ENCODE measurements at places on chromosomes 3 and 15. TPM values are rescaled to one million over a fixed set of nuclear protein-coding genes. Genes with fewer than 3 reads are reported as not detected.

SLC24A5 gene
- not detected for total RNA-seq

GRCh38 chr3:114447545-114447944, 153.7 kb downstream of the TIGIT start:
- peak overlapping the region; percentile 10 for H3K27ac ChIP-seq
- H3K4me3 ChIP-seq: no peak overlapping the region
- no peak for DNase-seq
- no peaks in the 10 kb centered on the region for H3K27me3 ChIP-seq
- peaks cover 41% of the 10 kb centered on the region for H3K4me1 ChIP-seq
- H3K36me3 ChIP-seq: no peaks in the 10 kb centered on the region

ABI3BP gene
- total RNA-seq: 108 TPM

CDV3 gene
- 166 TPM for total RNA-seq

DNA sequence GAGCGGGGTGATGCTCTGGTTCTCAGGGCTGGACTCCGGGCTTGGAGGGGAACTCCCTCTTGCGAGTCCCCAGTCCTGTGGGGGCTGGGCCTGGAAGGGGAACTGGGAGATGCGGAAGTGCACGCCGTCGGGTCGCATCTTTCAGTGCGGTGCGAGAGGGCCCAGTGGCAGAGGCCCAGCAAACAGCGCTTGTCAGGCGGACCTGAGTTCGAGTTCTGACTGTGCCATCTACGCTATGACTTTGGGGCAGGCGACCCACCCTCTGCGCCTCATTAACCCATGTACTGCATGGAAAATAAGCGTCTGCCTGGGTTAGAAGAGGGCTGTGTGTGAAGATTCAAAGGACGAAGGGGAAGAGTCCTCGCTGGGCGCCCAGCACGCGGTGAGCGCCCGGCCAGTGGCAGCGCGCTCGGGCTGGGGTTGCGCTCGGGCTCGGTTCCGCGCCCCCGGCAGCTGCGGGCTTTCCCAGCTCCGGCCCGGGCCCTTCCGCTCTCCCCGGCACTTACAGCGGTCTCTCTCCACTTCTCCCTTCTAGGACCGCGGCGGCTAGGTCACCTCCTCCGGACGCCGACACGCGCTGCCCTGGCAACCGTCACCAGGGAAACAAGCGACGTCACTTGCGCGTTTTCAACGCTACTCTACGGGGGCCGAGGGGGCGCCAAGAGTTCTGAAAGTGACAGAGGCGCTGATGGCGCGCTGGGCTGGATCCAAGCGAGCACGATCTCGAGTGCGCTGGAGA, at the start of gene CCDC13:
CCDC13 (minus strand) TSS at position 584 of the 739 bp plus-strand sequence. CDS start 14,908 bp downstream, outside the sequence.
- peak within 1 kb of the TSS; percentile 86 for H3K27ac ChIP-seq
- H3K36me3 ChIP-seq: no peaks in the 10 kb centered on the region
- H3K4me3 ChIP-seq: peak within 1 kb of the TSS; percentile 58
- no peaks in the 10 kb centered on the region for H3K27me3 ChIP-seq

DNA sequence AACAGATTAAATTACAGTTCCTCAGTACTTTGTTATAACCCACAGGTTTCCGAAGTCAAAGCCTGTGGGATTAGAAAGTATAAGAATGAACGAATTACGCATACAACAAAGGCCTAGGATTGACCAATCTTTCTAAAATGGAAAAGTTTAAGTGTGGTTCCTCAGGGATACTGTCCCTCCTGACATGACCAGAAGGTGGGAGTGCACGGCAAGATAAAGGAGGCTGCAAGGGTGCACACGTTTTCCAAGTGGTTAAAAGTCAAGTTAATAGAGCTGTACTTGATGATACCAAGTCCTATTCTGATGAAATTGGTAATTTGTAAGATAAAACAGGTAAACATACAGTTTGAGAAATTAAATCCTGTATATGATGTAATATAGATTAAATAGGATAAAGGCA, 96.2 kb downstream of the ALDH1A2 start:
- H3K36me3 ChIP-seq: no peaks in the 10 kb centered on the region
- no peaks in the 10 kb centered on the region for H3K27me3 ChIP-seq
- no peak overlapping the region for H3K27ac ChIP-seq

- no peak for DNase-seq
- no peak overlapping the region for H3K27ac ChIP-seq
- peaks cover 13% of the 10 kb centered on the region for H3K36me3 ChIP-seq
- no peaks in the 10 kb centered on the region for H3K27me3 ChIP-seq
These were observed 1.7 kb downstream of the DTWD1 start for GRCh38 chr15:49622561-49622960.

GPR15 gene
- 1.4 TPM for total RNA-seq

GRCh38 chr15:77550301-77551251, 82.1 kb downstream of the LINGO1 start:
- H3K4me1 ChIP-seq: no peaks in the 10 kb centered on the region
- H3K27ac ChIP-seq: no peak overlapping the region
- no peak for DNase-seq
- no peaks in the 10 kb centered on the region for H3K36me3 ChIP-seq
- no peaks in the 10 kb centered on the region for H3K27me3 ChIP-seq
- H3K4me3 ChIP-seq: no peak overlapping the region

- H3K27ac ChIP-seq: no peak overlapping the region
- H3K27me3 ChIP-seq: no peaks in the 10 kb centered on the region
- peaks cover 49% of the 10 kb centered on the region for H3K36me3 ChIP-seq
- no peak for DNase-seq
These were observed 29.0 kb downstream of the SEC61A1 start for GRCh38 chr3:128081226-128081625.

CKMT1B gene
- 0.89 TPM for total RNA-seq

SUCNR1 gene
- 2.7 TPM for total RNA-seq

DNA sequence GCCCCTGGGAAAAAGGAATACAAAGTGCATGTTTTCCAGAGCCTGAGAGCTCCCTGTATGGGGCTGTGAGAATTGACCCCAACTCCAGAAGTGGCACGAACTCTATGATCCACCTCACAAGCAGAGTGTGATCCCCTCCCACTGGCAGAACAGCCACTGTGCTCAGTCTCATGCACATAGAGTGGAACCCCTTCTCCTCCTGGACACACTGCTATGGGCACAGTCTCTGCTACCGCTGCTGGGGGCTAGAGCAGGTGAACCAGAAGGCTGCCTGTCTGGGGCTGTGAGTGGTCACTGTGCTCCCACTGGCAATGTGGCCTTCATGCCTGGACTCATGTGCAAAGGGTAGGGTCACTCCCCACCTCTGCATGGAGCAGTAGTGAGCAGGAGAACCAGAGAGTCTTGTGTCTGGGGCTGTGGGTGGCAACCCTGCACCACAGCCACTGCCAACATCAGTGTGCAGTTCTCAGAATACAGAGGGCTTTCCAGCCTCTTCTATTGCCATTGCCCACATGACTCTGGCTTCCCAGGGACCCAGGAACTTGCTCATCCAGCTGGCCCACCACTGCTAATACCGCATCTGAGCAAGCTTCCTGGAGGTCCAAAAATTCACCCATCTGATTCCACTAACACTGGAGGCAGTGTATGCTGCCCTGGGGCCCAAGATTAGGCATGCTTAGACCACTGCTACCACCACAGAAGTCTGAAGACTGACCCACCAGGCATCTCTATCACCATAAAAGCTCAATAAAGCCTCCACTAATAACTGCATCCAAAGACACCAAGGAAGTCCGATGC, 343.7 kb upstream of the SOX14 start:
- no peak overlapping the region for H3K4me3 ChIP-seq
- H3K36me3 ChIP-seq: no peaks in the 10 kb centered on the region
- no peaks in the 10 kb centered on the region for H3K27me3 ChIP-seq
- no peak overlapping the region for H3K27ac ChIP-seq

GRCh38 chr3:25396686-25397085, 31.4 kb upstream of the RARB start:
- no peaks in the 10 kb centered on the region for H3K4me1 ChIP-seq
- H3K36me3 ChIP-seq: no peaks in the 10 kb centered on the region
- no peak overlapping the region for H3K27ac ChIP-seq
- H3K27me3 ChIP-seq: no peaks in the 10 kb centered on the region
- no peak for DNase-seq

FILIP1L gene
- 25.0 TPM for total RNA-seq
